NCI-H748 treated with DMSO at 0.1 percent for 48 hours (cell line): ENCODE measurements at places on chromosomes 3 and 15.

DNA sequence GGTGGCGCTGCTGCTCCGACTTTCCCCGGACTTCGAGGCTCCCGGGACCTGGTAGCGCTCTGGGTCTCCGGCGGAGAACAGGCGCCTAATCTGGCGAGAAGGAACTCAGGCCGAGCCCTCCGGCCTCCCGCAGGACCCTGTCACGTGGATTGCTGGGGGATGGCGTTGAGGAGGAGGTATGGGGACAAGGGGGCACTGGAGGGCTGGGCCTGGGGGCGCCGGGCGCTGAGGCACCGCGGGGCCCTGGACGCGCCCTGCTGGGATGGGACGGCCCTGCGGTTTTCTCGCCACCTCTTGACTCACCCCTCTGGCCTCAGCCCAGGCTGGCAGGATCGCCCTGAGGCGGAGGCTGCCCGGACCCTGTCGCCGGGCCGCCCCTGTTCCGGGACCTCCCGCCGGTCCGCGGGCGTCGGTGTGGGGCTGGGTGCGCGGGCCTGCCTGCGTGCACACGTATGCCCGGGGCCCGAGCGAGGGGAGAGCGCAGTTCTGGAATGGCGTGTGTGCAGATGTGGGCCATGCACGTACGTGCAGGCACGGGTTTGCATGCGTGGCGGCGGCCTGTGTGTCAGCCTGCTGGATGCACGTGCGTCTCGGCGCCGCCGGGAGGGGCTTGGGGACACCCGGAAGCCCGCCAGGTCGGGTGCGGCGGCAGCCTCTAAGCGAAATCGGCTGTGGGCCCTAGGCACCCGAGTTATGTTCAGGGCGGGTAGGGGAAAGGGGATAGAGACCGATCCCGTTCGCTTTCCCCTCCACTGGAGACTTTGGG is 752 bp downstream of the C15orf39 start:
- DNase-seq: no peak

DNA sequence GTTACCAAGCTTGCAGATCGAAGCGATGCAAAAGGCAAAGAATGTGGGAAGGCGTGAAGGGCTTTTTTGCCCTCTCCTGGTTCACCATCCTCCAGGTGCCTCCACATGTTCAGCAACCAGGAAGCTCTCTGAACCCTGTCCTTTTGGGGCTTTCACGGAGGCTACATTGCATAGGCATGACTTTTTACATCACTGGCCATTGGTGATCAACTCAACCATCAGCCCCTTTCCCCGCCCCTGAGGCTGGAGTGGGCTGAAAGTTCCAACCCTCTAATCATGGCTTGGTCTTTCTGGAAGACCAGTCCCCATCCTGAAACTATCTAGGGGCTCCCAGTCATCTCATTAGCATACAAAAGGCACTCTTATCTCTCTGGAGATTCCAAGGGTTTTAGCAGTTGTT is 52.6 kb downstream of the UACA start:
- DNase-seq: no peak

- no peak for DNase-seq
Observed at GRCh38 chr15:62301993-62302675, 137.0 kb upstream of the C2CD4B start.

DNA sequence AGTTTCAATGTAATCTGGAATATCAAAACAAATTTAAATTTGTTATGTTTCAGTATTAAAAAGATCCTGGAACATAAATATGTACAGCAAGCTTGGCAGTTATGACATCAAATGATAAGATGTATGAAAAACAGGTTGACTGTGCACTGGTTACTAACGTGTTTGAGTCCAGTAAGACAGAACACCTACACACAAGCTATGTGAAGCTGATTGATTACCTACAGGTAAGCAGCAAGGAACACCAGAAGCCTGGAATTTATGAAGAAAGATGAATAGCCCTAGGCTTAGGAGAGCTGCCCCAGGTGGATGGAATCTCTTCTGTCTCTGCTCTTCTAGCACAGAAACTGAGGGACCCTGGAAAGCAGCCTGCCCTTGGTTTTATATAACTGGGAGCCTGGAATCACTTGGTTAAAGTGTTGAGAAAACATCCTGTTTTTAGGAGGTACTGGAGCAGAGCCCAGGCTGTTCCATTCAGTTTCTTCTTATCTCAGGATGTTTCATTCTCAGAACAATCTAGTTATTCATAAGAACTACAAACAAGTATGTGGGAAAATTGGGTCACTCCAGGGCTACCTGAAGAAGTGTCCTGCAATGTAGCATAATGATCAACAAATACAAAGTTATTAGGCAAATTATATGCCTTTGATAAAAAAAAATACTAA is 36.3 kb downstream of the SLITRK3 start:
- DNase-seq: no peak

DNA sequence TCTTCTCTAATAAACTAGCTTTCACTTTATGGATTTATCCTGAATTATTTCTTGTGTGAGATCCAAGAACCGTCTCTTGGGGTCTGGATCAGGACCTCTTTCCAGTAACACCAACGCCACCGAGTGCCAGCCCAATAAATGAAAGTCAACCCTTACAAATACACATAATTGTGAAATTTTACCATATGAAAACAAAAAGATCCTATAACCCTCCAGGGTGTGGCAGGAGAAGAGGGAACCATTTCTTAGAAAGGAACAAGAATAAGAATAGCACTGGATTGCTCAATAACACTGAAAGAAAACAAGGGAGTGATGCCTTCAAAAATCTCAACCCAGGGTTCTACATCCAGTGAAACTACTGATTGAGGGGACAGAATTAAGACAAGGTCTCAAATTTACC is 51.6 kb upstream of the ACKR4 start:
- DNase-seq: no peak

DNA sequence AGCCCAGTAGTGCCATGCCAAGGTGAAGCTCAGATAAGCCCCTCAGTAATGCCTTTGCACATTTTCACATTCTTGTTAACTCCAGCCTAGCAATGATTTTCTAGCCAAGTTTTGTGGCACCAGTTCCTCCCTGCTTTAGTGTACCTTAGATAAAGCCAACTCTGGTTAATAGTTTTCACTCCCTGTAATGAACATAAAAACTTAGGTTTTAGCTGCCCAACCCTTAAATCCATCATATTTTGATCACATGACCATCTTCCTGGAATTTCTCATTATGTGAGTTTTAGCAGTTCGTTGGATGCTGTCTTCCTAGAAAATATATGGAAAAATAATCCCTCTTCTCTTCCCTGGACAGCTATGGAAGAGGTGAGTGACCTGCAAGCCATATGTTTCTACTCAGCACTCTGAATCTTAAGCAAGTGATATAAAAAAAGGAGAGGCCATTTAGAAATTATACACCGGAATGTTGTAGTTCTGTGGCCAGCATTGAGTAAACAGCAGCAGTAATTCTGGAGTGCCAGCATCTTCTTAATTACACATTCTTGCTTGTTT is 62.2 kb upstream of the P2RY1 start:
- no peak for DNase-seq

DNA sequence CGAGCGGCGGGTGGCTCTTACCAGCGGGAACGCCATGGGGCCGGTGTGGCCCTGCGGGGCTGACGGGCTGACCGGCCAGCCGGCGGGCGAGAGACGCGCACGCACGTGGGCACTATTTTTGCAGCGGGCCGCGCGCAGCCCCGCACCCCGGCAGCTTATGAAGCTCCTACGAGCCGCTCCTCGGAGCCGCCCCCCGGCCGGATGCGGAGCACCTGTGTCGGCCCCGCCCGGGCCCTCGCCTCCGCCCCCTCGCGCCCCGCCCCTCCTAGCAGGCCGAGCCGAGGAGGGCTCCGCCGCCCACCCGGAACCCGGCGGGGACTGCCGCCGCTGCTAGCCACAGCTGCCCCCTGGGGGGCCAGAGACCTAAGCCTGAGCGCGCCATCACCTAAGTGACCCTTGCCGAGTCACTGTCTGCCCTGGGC is 683 bp upstream of the CPEB1 start:
- no peak for DNase-seq

- DNase-seq: no peak
Observed at GRCh38 chr3:139198929-139199328, 144.9 kb upstream of the MRPS22 start.

- no peak for DNase-seq
Observed at GRCh38 chr15:36254426-36254825, 325.0 kb upstream of the CDIN1 start.

DNA sequence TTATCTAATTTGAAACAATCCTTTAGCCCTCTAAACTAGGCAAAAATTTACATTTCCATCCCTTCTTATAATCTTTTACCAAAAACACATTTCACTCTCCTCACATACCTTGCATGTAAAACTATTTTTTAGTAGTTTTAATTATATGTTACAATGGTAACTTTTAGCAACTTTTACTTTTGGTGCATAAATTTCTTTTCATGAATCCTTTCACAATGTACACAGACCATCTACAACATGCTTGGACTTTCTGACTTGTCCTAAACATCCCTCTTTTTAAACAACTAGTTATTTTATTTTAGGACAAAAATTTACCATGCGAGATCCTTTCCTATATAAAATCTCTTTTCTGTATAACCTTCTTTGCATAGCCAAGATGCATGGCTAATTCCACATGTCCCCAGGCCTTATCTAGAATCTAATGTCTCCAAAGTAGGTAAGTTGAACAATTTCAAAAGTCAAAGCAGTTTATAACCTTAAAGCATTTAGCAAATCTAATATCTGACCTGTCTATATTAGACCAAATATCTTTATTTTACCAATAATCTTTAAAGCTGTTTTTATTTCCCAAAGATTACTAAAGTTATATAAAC is 14.4 kb upstream of the ALDH1L1 start:
- DNase-seq: no peak

- DNase-seq: no peak
Observed at GRCh38 chr3:25665315-25666280, 891 bp upstream of the TOP2B start.

DNA sequence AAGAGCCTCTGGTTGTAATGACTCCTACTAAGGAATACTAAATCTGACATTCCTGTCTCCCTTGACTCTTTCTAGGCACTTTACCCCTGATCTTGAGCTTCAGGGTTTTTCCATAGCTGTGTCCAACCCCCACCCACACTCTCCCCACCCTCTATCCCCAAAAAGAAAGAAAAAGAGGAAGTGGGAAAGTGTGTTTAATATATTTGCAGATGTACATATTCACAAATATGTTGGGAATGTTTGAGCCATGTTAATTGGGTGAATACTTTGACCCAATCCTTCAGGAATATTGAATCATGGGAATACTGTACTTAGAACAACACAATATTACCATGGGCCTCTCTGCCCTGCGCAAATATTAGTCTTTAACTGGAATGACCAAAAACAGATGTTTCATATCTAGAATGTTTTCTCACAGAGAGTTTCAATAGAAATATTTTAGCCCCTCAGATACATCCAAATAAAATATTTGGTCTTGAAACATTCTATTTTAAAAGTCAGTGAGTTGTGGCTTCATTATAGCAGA is 19.8 kb upstream of the PFN2 start:
- no peak for DNase-seq

GRCh38 chr3:33025648-33026178 is 71.2 kb downstream of the GLB1 start:
- no peak for DNase-seq

DNA sequence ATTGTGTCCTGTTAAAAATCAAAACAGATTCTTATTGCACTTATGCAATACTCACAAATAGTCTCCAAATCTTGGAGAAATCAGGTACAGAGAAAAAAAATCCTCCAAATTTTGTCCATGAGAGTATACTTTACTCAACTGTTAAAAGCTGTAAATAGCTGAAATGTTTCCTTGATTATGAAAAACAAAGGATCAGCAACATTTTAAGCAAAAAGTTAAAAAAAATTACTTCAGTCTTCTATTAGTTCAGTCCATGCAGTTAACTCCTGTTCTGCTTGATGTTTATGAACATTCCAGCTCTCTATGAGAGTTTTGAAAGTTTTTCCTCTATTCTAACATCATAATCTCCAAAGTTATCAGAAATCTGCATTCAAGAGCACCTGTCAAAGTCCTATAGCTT is 22.8 kb upstream of the ZNF80 start:
- no peak for DNase-seq

GRCh38 chr15:100834731-100835130 is 44.9 kb upstream of the ALDH1A3 start:
- no peak for DNase-seq

DNA sequence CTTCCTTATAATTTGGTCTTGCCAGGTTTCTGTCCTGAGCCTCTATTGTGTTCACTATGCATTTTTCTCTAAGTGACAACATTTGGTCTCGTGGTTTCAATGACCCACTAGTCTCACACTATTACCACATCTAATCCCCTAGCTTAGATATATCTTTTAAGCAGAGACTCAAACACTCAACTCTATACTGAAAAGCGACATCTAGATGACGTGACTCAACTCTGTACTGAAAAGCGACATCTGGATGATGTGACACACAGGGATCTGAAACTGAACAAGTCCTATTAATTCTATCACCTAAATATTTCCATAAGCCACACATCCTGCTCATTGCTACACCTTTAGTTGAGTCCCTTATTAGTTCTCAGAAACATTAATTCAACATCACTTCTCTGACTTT is 141.7 kb upstream of the MBNL1 start:
- no peak for DNase-seq

DNA sequence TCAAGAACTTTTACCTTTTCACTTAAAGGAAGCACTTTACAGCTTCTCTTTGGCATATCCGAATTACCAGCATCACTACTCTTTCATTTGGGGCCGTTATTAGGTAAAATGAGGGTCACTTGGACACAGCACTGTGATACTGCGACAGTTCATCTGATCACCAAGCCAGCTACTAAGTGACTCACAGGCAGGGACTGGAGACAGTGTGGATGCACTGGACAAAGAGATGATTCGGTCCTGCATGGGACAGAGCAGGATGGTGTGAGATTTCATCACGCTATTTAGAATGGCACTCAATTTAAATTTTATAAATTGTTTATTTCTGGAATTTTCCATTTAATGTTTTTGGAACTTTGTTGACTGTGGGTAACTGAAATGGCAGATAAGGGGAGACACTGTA is 166.9 kb upstream of the IL12A start:
- DNase-seq: no peak

DNA sequence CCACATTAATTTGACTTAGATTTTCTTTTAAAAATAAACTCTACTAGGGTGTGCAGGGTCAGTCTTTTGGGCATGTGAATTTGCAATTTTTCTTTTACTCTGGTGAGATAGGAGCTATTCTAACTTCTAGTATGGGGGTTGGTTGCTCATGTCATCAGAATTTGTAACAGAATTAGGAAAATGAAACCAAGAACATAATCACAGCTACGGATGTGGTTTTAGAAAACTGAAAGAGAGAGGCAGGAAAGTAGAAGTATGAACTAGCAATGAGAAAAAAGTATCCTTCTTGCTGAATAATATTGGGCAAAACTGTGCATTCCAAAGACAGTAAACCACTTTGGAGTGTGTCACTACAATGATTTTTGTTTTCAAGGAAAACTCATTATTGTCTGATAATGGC is 43.3 kb downstream of the ADPGK start:
- no peak for DNase-seq

GRCh38 chr3:122349171-122349570 is 24.1 kb downstream of the CSTA start:
- no peak for DNase-seq

DNA sequence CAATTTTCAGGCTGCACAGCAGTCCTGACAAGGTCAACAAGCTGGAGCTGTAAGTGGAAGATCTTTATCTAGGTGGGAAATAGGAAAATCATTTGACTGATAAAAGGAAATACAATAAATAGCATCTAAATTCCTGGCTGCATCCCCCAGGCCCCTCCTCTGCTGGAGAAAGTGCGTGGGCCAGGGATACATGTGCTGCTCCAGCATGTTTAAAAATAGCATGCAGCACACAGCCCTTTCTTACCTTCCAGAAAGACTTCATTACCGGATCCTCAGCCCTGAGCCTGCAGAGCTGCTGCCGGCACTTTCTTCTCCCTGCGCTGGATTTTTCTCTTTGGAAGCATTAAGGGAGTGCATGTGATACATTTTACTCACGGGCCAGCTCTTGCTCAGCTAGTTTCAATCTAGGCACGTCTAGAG is 77.3 kb downstream of the HMG20A start:
- no peak for DNase-seq
